Brain microvascular endothelial cell (primary cell): ENCODE measurements at places on chromosomes 4 and X.

DNA sequence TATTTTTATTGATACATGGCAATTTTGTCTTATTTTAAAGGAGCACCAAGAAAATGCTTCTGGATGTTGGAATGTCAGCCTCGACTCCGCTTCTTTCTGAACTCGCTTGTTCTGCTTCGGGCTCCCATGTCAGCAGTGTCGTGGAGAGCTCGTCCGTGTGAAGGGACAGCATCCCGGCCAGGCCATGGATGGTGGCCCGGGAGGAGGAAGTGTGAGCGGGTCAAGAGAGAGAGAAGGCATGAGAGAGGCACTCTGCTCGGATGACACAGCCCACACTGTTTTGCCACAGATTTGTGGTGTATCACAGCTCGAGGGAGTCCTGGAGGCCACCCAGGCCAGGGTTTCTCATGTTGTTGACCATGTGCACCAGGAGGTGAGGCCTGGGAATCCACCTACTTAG, 107.0 kb downstream of the TRAPPC11 start:
- DNase-seq, result no peak

GRCh38 chr4:153234885-153235284, 30.6 kb downstream of the TRIM2 start:
- no peak for DNase-seq

- no peak for DNase-seq
Measured at GRCh38 chr4:25638221-25638601, 17.4 kb upstream of the SLC34A2 start.

DNA sequence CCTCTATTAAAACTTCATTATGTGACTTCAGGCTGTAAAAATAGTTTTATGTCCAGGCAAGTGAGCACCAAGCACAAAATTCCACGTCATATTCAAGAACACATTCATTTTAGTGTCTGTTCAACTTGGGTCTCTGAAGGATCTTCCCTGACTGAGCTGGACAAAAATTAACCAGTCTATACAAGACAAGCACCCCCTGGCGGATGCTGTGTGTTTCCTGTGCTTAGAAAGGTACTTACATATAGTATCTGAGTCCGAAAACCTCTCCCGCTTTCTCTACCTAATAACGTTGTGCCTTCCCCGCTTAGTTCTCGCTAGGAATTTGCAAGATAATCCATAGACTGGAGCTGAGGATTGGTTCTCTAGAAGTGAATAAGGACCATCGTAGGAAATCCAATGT, 2214.5 kb upstream of the TENM3 start:
- DNase-seq, result no peak

DNA sequence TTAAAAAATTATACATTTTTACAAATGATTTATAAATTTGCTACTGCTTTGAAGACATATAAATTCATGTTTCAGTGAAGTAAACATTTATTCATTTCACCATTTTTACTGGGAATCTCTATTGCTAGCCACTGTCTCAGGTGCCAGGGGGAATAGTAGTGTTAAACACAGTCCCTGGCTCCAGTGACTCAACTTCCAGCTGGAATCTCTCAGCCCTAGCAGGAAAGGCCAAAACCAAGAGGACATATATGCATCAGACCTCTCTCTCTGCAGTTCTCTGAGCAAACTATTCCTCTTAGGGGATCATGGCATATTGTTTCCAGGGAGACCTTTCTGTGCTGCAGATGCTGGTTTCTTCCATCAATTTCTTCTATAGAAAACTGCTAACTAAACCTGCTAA, 1009.0 kb upstream of the LCORL start:
- no peak for DNase-seq

DNA sequence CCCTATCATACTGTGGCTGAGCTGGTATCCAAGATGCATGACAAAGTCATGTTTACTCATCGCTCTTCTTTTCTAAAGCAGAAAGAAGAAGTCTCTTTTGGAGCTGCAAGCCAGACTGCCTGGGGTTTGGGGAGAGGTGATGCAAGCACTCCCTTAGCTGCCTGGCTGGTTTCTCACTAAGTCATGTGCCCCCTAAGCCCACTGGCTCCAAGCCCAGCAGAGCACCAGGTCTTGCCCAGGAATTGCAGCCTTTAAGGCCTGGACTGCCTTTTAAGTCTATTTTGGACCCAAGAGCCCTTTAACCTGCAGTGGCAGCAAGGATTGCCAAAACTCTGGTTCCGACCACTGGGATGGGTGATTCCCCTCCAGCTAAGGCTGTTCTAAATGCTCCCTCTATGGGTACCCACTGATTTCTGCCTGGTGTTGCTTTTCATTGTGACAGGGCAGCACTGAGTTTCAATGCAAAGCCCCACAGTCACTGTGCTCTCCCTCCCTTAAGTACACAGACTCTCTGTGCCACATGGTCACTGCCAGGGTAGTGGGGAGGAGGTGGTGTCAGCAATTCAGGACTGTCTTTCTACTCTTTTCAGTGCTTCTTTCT, 548.6 kb downstream of the TLL1 start:
- peak; percentile 70 for DNase-seq

GRCh38 chr4:110610620-110610939, 12.3 kb downstream of the PITX2 start:
- no peak for DNase-seq

DNA sequence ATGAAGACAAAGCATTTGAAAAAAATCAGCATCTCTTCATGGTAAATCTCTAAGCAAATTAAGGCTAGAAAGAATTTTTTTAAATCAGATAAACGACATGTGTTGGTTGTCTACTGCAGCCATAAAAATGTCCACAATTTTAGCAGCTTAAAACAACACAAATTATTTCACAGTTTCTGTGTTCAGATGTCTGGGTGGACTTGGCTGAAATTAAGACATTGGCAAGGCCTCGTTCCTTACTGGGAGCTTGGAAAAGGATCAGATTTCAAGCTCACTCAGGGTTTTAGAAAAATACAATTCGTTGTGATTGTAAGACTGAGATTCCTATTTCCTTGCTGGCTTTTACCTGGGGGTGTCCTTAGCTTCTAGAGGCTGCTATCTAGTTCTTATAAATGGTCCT, 1470.6 kb downstream of the PCDH19 start:
- DNase-seq, result no peak

GRCh38 chr4:105674011-105674410, 34.5 kb downstream of the INTS12 start:
- DNase-seq, result no peak

DNA sequence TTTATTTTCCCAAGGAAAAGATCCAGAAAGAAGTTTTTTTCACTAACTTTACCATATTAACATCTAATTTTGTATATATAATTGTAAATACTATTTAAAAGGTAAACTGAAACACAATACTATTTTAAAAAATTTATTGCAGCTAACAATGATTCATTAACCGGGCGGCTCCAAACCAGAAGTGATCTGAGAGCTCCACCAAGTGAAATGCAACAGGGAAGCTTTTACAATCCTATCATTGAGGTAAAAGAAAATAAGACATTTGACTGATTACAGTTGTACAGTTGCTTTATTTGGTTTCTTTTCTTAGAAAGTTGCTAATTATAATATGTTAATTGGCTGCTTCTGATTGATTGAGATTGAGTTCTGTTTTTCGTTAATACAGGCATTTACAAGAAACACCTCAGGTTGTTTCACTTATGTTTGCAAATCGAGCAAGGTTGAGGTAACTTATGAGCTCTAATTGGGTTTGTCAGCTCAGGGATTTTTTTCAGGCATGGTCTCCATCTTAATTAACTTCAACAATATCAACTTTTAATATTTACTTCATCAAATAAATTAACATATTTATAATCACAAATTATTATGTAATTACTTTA, 220.2 kb upstream of the UGT8 start:
- peak; percentile 24 for DNase-seq

- peak; percentile 54 for DNase-seq
Measured at GRCh38 chrX:129239371-129239770, 283.9 kb downstream of the SMARCA1 start.

GRCh38 chr4:127574643-127575042, 58.1 kb upstream of the INTU start:
- DNase-seq, result no peak

GRCh38 chr4:147355847-147356246, 125.0 kb upstream of the EDNRA start:
- DNase-seq, result peak; percentile 94

GRCh38 chr4:156217236-156217635, 263.6 kb upstream of the CTSO start:
- DNase-seq, result no peak
